ENCODE measurements at places on chromosomes 3 and 15. TPM values are rescaled to one million over a fixed set of nuclear protein-coding genes. Genes with fewer than 3 reads are reported as not detected.

KNL1 gene
- total RNA-seq: 0.52 TPM

C2CD4B gene
- 1.1 TPM for total RNA-seq

SEMA4B gene
- total RNA-seq: 21.1 TPM

SLC6A1 gene
- 1.3 TPM for total RNA-seq

AGBL1 gene
- not detected for total RNA-seq

NAA50 gene
- total RNA-seq: 90.1 TPM

CPLX3 gene
- total RNA-seq: not detected

SCAMP5 gene
- total RNA-seq: 2.4 TPM

SAXO2 gene
- 5.8 TPM for total RNA-seq

PTX3 gene
- total RNA-seq: 12.9 TPM

APBA2 gene
- total RNA-seq: 2.7 TPM
